ENCODE measurements at places on chromosomes 6 and 20. TPM values are rescaled to one million over a fixed set of nuclear protein-coding genes. Genes with fewer than 3 reads are reported as not detected.

DNA sequence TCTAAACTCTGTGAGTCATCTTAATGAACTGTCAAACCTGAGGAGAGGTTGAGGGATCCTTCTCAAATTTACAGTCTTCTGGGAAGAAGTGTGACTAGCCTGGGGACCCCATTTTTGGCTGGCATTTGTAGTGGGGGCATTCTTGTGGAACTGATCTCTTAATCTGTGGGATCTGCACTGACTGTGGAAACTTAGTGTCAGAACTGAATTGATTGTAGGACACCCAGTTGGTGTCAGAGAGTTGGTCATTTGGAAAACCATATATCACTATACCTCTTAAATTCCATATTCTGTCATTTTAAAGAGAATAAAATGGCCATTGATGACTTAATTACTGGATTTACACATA, 48.3 kb downstream of the LAMA4 start:
- no peak for DNase-seq

- no peak for DNase-seq
Measured at GRCh38 chr20:11098888-11099287, 425.1 kb upstream of the JAG1 start.

DNA sequence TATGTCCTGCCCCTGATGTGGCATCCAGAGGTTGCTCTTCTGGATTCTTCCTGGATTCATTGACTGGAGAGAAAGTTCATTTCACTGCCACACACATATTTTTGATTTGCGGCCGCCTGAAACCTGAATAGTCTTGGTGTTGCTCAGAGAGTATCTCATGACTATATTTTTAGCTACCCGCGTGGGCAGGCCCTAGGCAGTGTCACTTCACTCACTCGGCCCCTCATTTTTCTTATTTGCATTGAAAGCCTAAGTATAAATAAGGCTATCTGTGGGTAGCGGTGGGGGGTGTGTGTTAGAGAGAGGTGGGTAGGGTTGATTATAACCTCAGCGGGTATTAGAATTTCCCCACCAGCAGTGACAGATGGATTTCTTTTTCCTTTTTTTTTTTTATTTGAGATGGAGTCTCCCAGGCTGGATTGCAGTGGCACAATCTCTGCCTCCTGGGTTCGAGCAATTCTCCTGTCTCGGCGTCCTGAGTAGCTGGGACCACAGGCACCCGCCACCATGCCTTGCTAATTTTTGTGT, 113.5 kb downstream of the JARID2 start:
- no peak for DNase-seq

- DNase-seq = no peak
Measured at GRCh38 chr6:106181664-106182418, 95.7 kb downstream of the PRDM1 start.

GRCh38 chr20:16205507-16205906, 367.7 kb downstream of the KIF16B start:
- DNase-seq = no peak

- no peak for DNase-seq
Measured at GRCh38 chr6:103119056-103119455, 1725.5 kb downstream of the GRIK2 start.

DNA sequence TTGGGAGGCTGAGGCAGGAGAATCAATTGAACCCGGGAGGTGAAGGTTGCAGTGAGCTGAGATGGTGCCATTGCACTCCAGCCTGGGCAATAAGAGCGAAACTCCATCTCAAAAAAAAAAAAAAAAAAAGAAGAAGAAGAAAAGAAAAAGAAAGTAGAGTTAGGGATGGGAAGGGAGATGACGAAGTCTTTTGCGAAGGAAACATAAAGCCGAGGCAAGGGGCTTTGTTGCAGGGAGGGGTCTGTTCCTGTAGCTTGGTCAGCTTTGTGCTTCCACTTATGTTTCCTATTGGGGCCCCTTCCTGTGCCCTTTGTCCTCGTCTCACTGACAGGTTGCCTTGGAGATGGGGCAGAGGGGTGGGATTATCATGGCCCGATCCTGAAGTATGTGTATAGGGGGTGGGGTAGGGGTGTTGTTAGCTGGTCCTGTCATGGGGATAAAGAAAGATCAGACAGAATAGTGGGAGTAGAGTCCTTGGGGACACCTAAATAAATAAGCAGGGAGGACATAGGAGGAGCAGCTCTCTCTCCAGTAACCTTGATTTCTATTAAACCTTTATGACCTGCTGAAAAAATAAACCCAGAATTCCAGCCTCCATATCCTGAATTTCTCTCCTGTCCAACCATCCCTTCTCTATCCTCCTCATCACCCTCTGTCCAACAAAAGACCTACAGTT, 1.1 kb upstream of the CLIC1 start:
- DNase-seq = no peak

The AIF1 gene
- 33.2 TPM for polyA plus RNA-seq

The APOM gene
- polyA plus RNA-seq = 4.3 TPM

The FERMT1 gene
- polyA plus RNA-seq = not detected

The DTD1 gene
- polyA plus RNA-seq = 59.6 TPM
